NCI-H187 treated with DMSO at 0.1 percent for 48 hours (cell line): ENCODE measurements at places on chromosomes 5 and 9.

GRCh38 chr5:33595303-33595702 is 154.5 kb downstream of the TARS1 start:
- DNase-seq, result no peak

DNA sequence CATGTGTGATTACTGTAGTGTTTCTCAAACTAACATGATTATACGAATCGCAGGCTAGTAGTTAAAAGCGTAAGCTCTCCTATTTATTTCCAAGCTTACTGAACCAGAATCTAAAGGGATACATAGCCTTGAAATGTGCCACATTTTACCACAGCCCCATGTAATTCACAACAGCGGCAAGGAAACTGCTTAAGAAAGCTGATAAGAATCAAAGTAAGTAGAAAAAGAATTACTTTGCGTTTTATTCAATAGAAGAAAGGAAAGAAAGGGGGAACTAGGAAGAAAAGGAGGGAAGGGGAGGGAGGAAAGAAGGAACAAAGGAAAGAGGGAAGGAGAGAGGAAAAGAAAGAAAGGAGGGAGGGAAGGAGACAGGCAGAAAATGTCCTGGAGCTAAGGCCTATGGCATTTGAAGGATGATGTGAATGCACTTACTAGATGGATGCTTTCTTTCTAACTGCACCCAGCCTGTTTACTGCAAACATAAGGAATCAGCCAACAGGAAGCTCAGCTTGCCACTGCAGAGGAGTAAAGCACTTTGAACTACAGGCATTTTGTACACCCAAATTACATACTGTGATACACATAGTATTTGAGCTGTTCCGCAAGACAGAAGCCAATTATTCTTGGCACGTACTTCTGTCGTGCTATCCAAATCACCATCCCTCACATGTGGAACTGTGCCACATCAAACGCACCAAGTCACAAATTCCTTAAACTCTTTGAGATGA is 521.7 kb downstream of the RAB3C start:
- no peak for DNase-seq

DNA sequence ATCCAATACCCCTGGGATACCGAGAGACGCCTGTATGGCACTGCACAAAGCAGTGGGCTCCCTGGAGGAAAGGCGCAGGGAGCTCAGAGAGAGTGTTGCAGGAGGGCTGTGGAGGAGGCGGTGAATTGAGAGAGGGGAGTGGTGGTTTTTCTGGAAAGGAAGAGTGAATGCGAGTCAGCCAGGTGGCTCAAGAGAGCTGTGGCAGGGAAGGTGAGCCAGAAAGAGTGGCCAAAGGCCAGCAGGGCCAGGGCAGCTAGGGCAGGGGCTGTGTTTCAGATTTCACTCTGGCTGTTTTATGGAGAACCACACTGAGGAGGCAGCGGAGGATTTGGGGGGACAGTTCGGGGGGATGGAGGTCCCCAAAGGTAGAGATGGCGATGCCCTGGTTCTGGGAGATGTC is 13.0 kb upstream of the DAB2IP start:
- DNase-seq, result no peak

DNA sequence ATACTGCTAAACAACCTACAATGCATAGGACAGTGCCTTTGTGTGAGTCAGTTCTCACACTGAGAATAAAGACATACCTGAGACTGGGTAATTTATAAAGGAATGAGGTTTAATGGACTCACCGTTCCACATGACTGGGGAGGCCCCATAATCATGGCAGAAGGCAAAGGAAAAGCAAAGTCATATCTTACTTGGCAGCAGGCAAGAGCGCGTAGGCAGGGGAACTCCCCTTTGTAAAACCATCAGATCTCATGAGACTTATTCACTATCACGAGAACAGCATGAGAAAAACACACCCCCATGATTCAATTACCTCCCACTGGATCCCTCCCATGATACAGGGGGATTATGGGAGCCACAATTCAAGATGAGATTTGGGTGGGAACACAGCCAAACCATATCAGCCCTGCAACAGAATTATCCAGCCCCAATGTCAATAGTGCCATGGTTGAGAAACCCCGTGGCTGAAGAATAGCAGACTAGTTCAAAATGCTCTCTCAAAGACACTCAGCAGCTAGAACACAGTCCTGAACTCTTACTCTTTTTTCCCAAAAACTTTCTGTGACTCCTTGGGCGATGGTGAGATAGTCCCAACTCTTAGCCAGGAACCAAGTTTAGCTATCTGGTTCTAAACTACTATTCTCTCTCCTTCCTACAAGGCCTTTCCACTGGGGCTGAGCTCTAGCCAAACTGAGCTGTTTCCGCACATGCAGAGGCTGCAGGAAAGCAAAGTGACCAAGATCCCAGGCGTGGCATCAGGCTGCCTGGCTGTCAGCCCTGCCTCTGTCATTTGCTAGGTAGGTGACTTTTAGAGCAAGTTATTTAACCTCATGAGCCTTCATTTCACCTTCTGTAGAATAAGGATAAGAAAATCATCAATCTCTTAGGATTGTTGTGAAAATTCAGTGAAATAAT is 21.7 kb downstream of the FAT2 start:
- no peak for DNase-seq

GRCh38 chr9:127455324-127455992 is 4.1 kb downstream of the LRSAM1 start:
- DNase-seq, result no peak

DNA sequence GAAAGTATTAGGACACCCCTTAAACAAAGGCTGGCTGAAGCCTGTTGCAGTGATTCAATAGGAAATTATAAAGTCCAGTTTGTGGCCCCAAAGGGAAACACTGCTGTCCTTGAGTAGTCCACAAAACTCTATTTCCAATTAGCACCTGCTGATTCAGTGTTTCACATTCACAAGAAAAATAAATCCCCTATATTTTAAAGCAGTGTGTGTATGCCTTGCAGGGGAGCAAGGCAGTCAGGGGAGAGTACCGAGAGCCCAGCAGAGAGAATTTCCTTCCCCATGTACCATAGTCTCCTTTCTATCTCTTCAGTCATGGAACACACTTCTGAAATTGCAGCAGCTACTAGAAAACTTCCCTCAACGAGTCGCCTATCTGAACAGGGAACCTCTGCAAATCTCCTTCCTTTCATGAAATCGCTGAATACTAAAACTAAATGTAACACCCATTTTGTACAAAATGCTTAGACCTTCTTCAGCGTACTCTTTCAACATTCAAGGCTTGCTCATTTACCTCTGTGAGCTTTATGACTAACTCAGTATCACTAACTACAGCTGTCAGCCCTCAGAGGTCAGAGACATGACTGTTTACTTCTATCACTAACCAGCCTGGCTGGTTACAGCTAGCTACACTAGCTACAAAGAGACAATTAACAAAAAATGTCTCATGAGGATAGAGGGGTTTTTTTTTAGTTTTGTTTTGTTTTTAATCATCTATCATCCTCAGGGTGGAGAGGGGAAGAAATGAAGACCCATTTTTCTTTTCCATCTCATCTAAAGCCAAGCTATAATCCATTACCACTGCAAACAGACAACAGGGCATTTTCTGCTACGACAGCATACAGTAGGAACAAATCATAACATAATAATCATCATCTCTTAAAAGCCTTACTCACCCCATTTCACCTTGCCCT is 188.7 kb downstream of the EBF1 start:
- DNase-seq, result no peak

- no peak for DNase-seq
These were observed 238.6 kb upstream of the ADAMTSL1 start for GRCh38 chr9:18235181-18235908.

- no peak for DNase-seq
These were observed 14.2 kb upstream of the PALM2AKAP2 start for GRCh38 chr9:109765830-109766229.

GRCh38 chr9:87512311-87512710 is 14.6 kb downstream of the DAPK1 start:
- no peak for DNase-seq

DNA sequence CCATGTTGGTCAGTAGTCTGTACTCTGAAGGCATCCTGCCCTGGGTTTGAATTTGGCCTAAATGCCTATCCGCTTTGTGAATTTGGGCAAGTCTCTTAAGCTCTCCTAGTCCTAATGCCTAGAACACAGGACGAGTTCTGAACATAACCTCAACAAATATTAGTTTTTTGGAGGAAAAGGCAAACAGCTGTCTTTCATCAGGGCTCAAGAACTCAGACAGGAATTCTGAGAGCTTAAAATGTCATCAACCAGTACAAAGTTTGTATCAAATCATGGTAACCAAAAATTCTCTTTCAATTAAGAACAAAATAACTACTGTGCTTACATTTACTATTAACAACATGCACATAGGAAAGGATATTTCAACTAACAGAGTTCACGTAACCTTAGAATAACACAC is 182.5 kb upstream of the PPP1R2B start:
- no peak for DNase-seq

- DNase-seq, result no peak
These were observed 851.4 kb downstream of the MAT2B start for GRCh38 chr5:164356790-164357189.

DNA sequence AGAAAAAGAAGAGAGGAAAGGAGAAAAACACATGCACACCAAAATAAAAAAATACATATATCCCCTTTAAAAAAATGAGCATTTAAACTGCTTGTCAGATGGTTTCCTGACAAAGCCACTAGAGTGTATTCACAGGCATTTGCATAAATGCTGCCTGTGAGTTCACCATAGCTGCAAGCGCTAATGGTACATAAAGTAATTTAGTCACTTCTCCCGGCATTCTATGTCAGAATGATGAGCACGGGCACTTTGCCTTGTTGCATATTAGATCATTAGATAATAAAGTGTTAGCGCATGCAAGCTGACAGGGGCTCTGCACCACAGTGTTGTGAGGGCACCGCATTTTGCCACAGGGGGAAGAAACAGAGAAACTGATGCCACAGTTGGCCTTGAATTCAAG is 280.6 kb downstream of the EBF1 start:
- no peak for DNase-seq

DNA sequence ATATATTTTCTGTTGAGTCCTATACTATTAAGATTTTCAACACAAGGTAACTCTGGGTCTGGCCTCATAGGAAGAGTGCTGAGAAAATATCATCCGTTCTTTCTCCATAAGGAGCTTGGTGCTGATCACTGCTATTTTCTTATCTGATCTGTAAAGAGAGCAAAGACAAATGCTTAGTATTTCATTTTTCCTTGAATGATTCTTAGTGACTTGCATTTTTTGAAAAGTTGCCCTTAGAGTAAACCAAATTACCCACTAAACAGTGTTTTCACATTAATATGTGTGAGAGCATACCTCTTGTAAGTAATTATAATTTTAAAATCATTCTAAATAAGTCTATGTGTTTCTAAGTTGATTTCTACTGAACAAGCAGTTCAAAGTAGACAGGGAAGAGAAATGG is 121.3 kb upstream of the CTSV start:
- DNase-seq, result no peak

- no peak for DNase-seq
These were observed 19.4 kb upstream of the DAB2IP start for GRCh38 chr9:121631978-121632418.

DNA sequence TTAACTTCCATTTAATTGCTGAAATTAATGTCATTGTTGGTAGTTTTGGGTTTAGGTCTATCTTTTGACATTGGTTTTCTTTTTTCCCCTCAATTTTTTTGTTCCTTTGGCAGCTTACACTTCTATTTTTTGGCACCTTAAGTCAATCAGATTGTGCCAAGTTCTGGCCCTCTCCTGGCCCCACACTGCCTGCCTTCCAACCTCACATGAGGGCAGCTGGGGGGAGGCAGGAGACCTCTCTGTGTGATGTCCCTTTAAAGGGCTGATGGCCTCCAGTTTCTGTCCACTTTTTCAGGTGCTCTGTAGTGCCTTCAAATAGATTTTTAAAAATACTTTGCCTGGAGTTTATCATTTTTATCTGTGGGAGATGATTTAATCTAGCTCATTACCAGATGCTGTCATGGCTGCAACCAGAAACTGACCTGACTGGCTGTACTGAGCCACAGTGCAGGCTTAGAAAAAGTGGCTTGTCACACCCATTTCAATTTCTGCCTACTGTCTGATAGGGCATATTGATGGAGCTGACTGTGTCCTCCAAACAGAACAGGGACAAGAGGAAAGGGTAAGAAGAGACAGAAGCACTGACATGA is 196.6 kb downstream of the FANCC start:
- no peak for DNase-seq

DNA sequence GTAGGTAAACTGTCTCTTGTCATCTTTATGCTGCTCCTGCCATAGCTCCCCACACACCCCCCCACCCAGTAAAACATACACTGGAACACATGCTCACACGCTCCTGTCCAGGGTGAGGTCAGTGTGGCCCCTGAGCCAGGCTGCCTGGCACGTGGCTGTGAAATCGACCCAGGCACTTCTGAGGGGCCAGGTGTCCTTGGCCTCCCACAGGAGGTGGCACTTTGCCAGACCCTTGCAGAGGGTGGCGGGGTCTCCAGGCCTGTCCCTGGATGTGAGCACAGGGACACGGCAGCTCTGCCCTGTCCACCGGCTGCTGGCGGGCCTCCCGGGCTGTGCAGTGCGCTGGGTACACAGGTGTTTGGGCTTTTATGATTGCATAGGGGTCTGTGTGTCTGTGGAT is 10.0 kb upstream of the CRB2 start:
- no peak for DNase-seq

DNA sequence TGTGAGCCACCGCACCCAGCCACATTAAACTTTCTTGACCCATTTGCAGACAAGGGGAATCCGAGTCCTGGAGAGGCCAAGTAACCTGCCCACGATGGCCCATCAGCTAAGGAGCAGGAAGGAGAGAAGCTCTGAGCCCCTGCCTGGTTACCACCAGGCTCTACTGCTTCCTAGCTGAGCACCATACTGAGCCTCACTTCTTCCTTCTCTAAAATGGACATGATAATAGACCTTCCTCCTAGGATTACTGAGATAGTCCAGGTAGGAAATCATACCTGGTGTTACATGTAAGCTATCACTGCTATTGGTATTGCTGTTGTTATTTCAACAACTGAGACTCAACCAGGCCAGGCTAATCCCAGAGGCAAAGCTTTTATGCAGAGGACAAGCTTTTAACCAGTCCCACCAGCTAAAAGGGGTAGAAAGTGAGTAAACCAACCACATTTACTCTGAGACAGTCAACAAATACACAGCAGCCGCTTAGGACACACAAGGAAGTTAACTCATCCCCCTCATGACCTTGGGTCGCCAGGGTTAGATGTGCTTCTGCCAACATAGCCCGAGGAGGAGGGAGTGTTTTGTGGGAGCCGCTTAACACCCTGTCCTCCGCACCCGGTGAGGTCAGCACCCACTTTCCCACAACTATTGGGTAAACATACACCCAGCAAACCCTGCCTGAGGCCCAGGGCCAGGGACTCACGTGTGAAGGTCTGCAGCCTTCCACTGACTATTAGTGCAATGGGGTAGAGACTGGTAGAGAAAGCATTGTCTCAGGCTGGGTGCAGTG is 20.6 kb upstream of the PTGES start:
- no peak for DNase-seq
